ENCODE measurements at places on chromosomes 12 and 14.

GRCh38 chr12:47216150-47216677, 136.5 kb upstream of the AMIGO2 start:
- DNase-seq, result no peak

GRCh38 chr12:2335109-2335508, 282.3 kb downstream of the CACNA1C start:
- DNase-seq, result no peak

- peak; percentile 98 for DNase-seq
Measured at GRCh38 chr12:122888232-122888752, 7.6 kb downstream of the VPS37B start.

- DNase-seq, result peak; percentile 52
Measured at GRCh38 chr14:61322011-61322798, 826 bp downstream of the PRKCH start.

DNA sequence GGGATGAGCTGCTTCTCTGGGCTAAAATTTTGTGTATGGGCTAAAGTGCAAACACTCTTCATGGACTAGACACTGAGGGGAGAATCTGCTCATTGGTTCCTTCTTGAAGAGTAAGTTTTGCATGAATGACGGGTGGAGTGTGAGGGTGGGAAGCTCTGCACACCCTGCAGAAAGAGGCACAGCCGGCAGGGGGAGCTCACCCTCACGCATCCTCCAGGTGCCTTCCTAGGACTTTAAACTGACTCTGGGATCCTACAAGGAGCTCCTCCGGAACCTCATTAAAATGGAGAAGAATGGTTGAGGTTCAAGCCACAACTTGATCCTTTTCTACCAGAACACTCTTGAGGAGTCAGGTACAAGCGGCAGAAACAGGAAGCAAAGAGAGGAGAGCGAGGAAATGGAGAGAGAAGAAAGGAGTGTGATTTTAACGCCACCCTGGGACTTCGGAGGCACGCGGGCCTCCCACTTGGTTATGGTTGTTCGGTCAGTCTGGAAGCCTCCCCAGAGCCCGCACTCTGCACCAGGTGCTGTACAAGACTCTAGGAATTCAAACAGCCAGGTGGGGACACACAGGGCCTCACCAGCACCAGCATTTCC, 87.5 kb downstream of the SETD3 start:
- peak; percentile 51 for DNase-seq

- DNase-seq, result no peak
Measured at GRCh38 chr12:25501549-25501948, 51.5 kb downstream of the LMNTD1 start.

DNA sequence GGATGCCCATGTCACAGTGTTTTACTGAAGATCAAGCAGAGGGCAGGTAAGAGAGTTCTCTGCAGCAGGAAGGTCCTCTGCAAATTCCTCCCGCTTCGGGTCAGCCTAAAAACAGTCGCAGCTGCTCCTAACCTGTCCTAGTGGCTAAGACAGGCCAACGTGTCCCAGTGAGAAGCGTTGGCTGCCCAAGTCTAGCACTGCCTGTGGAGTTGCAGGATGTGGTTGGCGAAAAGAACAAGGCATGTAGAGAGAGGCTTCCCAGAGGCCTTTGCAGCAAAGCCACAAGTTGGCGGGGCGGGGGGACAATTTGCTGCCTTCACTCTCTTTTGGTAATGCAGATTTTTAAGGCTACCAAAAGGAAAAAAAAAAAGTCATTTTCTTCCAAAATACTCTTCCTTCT, 340.1 kb downstream of the BCL11B start:
- DNase-seq, result no peak

- no peak for DNase-seq
Measured at GRCh38 chr14:91308337-91308736, 63.8 kb upstream of the GPR68 start.

DNA sequence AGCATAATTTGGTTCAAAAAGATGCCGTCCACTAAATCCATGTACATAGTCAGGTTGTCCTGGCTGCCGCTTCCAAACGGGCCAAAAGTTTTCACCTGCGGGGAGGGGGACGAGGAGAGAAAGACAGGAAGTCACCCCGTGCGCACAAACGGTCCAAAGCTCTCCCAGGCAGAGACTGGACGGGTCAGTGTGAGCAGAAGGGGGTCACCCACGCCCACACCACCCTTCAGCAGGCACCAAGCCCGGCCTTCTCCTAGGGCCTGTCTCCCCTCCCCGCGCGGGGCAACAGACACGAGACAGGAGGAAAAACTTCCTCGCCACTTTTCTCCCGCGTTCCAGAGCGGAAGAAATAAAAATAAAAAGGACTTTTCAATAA, 888 bp downstream of the CCDC88C start:
- peak; percentile 21 for DNase-seq

GRCh38 chr12:32089156-32089555, 17.5 kb upstream of the BICD1 start:
- no peak for DNase-seq

- no peak for DNase-seq
Measured at GRCh38 chr12:122965321-122965751, 927 bp downstream of the ABCB9 start.

DNA sequence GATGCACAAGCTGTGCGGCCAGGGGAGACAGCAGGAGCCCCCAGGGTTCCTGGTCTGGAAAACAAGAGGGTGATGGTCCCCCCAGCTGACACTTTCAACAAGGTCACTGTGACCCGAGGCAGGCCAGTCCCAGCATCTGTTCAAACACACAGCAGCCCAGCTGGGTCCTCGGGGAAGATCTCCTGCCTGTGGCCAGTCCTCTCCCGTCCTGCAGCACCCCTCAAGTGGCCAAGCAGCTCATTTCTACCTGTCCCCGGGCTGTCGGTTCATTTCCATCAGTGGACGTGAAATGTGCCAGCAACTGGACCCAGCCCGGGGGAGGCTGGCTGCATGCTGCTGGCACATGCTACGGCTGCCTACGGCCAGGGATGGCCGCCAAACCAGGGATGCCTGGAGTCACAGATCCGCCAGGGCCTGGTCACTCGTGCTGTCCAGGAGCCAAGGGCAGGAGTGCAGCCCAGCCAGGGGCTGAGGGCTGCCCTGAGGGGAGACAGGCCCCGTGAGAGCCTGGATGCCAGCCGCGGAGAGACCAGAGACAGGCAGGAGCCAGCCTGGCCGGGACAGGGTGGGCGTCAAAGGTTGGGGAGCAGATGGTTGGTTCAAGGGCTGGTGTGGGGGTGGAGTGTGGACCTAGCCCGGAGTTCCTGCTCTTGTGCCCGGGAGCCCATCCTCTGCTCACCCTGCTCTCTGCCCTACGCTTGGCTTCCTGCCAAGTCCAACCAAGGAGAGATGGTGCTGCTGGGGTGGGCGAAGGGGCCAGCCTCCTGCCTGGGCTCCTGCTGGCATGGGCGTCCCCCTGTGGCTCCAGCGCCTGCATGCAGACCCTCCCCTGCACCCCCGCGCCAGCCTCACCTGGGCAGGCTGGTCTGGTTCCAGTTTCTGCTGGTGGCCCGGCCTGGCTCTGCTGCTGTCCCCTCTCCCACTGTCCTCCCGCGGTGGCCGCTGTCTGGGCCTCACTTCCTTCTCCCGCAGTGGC, 143.8 kb downstream of the ADGRD1 start:
- no peak for DNase-seq

DNA sequence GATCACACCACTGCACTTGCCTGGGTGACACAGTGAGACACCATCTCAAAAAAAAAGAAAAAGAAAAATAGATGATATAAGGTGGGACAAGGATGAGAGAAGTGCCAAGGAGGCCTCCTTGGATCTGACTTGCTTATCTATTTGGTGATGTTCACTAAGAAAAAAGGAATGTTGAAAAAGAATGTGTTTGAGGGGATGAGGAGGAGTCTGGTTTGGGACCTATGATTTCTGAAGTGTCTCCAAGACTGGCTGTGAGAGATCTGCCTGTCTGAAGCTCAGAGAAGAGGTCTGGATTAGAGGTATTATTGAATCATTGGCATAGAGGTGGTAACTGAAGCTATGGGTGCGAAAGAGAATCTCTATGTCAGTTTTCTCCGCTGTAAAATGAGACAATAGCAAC, 42.8 kb downstream of the BCAT1 start:
- no peak for DNase-seq

- no peak for DNase-seq
Measured at GRCh38 chr12:76303989-76304460, 44.2 kb downstream of the BBS10 start.

DNA sequence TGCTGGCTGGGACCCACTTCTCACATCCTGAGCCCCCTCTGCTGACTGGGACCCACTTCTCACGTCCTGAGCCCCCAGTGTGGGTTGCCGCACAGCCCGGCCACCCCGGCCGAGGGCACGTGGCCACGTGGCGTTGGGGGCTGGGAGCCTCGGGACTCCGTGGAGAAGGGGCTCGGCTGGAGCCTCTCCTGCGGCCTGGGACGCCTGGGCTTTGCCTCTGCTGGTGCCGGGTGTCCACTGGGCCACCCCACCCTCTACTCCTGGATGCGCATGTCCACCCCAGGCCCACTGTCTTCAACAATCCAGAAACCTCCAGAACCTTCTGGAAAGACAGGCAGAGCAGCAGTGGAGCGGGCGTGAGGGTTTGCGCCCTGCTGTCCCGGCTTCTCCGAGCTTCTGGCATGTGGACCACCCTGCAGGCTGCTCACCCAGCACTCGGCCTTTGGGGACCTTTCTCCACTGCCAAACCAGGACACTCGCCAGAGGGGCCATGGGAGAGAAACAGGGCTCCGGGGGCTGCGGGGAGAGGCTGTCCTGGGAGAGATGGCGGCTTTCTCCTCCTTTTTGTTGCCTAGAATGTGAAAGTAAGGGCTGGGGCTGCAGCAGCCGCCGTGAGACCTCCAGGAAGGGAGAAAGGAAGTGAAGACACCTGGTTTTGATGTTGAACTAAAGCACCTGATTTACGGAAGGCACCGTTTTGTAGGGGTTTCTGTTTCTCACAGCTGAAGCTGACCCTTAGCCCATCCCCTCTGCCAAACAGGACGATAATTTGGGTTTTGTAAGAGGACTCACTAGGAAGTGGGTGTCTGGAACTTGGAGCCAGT, 30.0 kb downstream of the NOC4L start:
- DNase-seq, result no peak

DNA sequence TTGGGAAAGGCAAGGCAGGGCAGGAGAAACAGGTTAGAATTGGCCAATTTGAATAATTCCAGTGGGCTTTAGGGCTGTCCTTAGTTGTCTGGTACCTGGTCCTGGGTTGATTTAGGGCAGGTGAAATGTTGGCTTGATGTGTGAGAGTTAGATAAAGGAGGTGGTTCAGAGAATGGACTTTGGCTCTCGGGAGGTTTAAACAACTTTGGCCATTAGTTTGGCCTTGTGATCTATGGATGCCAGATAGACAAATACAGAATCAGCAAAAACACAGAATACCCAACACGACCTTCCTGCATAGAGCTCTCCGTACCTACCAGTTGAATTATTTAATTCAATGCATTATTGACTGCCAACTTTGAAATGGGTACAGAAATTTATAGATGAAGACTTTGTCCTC, 35.1 kb downstream of the SCN8A start:
- no peak for DNase-seq

- no peak for DNase-seq
Measured at GRCh38 chr12:11026118-11026517, 3.7 kb upstream of the TAS2R19 start.

- DNase-seq, result no peak
Measured at GRCh38 chr12:113462998-113463745, 8.5 kb downstream of the LHX5 start.

- no peak for DNase-seq
Measured at GRCh38 chr14:95649230-95649629, 37.0 kb upstream of the TCL1B start.

- DNase-seq, result no peak
Measured at GRCh38 chr12:39815746-39816145, 196.1 kb upstream of the ABCD2 start.

DNA sequence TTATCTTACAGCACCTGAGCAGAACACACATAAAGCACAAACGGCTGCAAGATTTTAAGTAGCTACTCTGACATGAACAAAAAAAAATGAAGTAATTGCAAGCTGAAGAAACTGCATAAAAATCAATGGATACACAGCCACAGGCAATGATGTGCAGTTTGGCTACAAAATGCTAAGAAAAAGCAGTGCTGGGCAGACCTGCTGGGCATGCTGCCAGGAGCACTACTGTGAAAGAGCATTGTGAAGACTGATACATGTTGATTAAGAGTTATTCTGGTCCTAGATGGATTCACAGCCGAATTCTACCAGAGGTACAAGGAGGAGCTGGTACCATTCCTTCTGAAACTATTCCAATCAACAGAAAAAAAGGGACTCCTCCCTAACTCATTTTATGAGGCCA, 20.1 kb upstream of the RTN1 start:
- DNase-seq, result no peak

DNA sequence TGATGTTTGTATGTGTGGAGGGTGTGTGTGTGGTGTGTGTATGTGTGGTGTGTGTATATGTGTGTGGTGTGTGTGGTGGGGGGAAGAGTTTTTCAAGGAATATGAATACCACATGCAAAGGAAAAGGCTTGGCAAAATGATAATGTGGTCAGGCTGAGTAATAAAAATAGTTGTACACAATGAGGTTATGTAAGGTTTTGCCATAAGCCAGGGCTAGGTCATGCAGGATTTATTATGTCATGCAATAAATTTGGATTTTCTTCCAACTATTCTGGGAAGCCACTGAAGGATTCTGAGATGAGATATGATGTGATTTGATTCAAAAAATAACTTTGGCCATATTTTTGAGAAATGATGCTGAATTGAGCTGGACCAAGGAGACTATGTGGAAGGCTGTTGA, 1191.6 kb upstream of the SEL1L start:
- DNase-seq, result no peak

DNA sequence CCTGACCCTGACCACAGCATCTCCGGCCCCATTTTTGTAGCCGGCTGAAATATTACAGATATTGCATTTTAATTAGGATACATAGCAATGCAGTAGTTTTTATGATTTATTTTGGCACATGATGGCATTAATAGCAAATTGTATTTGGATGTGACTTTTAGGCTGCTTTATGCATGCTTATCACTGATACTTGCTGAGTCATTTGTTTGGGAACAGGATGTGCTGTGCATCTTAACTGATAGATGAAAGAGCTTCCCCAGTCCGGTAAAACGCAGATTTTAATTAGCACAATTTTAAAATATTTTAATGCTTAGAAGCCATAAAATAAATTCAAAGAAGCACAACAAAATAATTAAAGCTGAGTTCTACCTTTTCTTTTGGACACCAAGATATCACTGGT, 90.7 kb downstream of the OTOGL start:
- DNase-seq, result no peak
